Mesenchymal stem cell (in vitro differentiated cells and primary cell): ENCODE measurements at places on chromosomes 11 and 22.

DNA sequence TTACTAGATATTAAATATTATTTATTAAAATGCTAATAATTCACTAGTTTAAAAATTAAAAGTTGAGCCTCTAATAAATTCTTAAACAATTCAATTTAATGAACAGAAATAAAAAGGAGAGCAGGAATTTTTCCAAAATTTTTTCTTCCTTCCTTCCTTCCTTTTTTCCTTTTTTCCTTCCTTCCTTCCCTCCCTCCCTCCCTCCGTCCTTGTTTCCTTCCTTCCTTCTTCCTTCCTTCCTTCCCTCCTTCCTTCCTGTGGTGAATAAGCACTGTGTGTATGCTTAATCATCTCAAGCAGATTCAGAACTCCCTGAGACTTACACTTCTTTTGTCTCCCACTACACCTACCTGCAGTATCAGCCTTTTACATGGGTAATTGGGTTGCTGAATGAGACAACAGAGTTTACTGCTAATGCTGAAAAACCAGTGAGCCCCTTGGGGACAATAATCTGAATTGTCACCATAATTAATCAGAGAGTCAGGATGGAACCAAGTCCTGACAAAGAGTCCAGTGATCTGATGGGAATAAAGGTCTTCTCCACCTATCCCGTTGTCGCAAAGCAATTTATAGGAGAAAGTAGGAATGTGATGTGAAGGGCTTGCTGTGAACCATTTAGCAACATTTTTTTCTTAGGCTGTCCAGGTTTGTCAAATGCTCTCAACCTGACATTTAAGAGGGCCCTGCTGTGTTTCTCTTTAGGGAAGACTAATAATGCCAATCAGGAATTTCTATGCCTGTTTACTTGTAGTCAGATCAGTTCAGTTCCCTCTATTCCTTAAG, 58.1 kb upstream of the CEP295 start:
- no peaks in the 10 kb centered on the region for H3K36me3 ChIP-seq
- H3K4me1 ChIP-seq: no peaks in the 10 kb centered on the region
- no peak for DNase-seq
- H3K27me3 ChIP-seq: no peaks in the 10 kb centered on the region

GRCh38 chr11:44775366-44775984, 48.7 kb downstream of the TSPAN18 start:
- no peaks in the 10 kb centered on the region for H3K4me1 ChIP-seq
- H3K36me3 ChIP-seq: no peaks in the 10 kb centered on the region
- H3K27ac ChIP-seq: no peak overlapping the region
- no peak overlapping the region for H3K4me3 ChIP-seq
- peak; percentile 61 for DNase-seq
- H3K27me3 ChIP-seq: peaks cover 41% of the 10 kb centered on the region

DNA sequence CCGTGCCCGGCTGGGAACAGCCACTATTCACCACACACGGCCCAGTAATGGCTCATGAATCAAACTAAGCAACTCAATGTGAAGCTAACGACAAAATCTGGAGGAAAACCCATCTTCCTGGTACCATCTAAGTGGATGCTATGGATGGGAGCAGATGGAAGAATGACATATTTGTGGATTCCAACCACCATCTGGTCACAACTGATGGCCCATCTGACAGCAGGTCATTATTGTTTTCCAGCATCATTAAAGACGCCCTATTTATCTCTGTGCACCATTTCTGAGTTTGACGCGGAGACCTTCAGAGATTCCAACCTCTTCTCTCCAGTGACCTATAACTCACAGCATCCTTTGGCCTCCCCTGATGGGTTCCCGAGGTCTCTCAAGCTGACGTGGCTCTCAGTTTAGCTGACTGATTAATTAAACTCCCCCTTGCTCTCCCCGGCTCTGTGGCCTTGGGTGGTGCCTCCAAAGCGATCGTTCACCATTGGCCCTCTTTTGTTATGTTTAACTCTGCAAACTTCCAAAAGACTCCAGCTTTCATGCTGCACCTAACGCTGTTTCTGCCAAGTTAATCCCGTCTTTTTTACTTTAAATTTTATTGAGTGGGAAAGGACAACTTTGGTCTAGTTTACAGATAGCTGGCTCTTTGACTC, 1514.4 kb downstream of the BRD1 start:
- H3K4me3 ChIP-seq: no peak overlapping the region
- DNase-seq: no peak
- H3K36me3 ChIP-seq: no peaks in the 10 kb centered on the region
- H3K4me1 ChIP-seq: no peaks in the 10 kb centered on the region
- no peak overlapping the region for H3K27ac ChIP-seq

GRCh38 chr11:134481933-134482527, 70.0 kb upstream of the B3GAT1 start:
- H3K4me1 ChIP-seq: no peaks in the 10 kb centered on the region
- no peaks in the 10 kb centered on the region for H3K36me3 ChIP-seq
- no peaks in the 10 kb centered on the region for H3K27me3 ChIP-seq
- no peak overlapping the region for H3K4me3 ChIP-seq
- no peak for DNase-seq

GRCh38 chr11:44993971-44994704, 43.5 kb upstream of the TP53I11 start:
- no peaks in the 10 kb centered on the region for H3K36me3 ChIP-seq
- H3K4me1 ChIP-seq: no peaks in the 10 kb centered on the region
- H3K4me3 ChIP-seq: no peak overlapping the region
- no peak overlapping the region for H3K27ac ChIP-seq
- no peak for DNase-seq
- peaks cover 30% of the 10 kb centered on the region for H3K27me3 ChIP-seq

DNA sequence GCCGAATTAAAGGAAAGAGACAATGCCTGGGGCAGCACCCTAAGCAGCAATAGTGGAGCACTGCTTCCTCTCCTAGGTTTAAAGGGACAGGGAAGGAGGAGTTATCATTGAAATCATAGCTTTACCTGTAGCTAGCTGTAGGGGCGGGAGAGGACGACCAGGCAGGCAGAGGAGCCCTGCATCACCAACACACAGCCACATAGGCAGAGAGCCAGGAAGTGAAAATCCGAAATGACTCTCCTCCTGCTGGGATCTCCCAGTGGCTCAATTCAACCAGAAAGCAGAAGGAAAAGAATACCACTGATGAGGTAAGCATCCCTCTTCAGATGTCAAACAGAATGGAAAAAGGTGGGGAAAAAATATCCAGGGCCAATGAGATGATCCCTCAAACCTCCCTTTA, 20.4 kb downstream of the MRGPRX4 start:
- H3K27ac ChIP-seq: no peak overlapping the region
- no peak for DNase-seq
- H3K36me3 ChIP-seq: no peaks in the 10 kb centered on the region
- H3K4me1 ChIP-seq: no peaks in the 10 kb centered on the region
- H3K4me3 ChIP-seq: no peak overlapping the region

- H3K27me3 ChIP-seq: no peaks in the 10 kb centered on the region
- peak; percentile 12 for DNase-seq
- no peak overlapping the region for H3K27ac ChIP-seq
- H3K36me3 ChIP-seq: no peaks in the 10 kb centered on the region
These were observed 49.0 kb downstream of the MUC15 start for GRCh38 chr11:26522912-26523610.

DNA sequence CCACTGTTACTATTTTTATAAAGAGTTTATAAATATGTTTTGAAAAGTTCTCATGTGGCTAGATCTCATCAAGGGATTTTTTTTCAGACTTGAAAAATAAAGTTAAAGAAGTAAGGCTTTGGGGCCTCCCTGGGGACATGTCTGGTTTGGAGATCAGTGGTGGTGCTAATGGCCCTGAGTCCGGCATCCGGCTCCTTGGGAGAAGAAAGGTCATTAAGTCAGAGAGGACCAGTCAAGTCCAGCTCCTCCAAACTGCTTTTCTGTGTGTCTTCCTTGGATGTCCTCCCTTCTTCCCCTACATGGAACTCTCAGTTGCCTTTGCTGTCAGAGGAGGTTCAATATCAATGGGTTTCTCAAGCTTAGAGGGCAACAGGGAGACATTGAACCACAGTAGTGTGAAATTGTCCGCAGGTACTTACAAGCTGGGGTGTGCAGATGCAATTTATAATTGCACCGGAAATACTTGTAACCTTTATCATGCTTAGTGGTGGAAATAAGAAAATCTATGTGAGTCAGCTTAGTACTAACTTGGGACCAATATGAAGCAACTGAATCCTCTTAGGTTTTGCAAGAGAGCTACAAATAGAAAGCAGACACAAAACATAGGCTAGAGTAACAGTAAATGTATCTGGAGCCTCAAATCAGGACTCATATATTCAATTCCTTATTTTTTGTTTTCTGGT, 144.3 kb downstream of the TEAD1 start:
- H3K36me3 ChIP-seq: peaks cover 9% of the 10 kb centered on the region
- H3K27me3 ChIP-seq: no peaks in the 10 kb centered on the region
- H3K4me1 ChIP-seq: peaks cover 17% of the 10 kb centered on the region
- H3K27ac ChIP-seq: no peak overlapping the region
- no peak overlapping the region for H3K4me3 ChIP-seq

DNA sequence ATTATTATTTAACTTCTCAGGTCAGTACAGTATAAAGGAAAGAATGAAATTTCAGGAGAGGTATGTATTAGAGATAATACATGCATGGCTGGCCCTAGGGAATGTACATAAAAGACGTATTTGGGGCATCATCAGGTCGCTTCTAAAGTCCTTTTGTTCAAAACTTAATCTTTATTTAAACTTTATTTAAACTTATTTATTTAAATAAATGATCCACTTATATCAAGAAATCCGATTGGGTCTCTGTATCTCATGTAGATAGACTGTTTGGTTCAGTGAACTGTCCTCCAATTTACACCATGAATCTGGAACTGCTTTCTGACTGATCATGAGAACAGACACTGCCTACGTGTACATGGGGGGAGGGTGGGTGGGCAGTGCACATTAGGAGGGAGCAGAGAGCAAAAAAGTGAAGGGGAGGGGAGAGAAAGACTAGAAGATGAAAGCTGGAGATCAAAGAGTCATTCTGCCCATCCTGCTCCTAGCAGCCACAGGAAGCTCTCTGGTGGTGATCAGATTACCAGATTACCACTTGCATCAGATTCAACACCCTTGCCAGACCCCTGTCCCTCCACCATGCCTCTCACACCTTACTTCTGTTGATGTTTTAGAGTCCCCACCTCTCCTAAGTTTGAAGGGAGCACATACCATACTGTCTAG, 92.1 kb upstream of the MTMR2 start:
- H3K27ac ChIP-seq: no peak overlapping the region
- DNase-seq: no peak
- H3K4me3 ChIP-seq: no peak overlapping the region
- no peaks in the 10 kb centered on the region for H3K27me3 ChIP-seq
- no peaks in the 10 kb centered on the region for H3K36me3 ChIP-seq

DNA sequence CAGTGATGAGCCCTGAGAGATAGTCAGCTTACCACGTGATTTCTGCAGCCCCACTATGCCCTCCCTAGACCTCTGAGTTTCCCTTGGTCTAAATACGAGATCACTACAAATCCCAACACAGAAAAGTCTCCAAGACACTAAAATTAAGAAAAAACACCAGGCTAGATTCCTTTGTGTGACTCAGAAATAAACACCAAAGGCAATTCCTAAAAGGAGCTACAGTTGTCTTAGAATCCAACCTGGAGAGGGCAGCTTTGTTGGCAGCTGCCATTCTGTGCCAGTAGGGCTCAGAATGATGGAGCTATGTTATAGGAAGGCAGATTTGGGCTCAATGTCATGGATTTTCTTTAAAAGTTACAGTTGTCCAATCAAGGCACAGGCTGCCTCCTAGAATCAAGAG, 37.1 kb upstream of the HMGXB4 start:
- no peak for DNase-seq
- H3K4me3 ChIP-seq: no peak overlapping the region
- no peak overlapping the region for H3K27ac ChIP-seq
- H3K27me3 ChIP-seq: peaks cover 7% of the 10 kb centered on the region

GRCh38 chr11:74015919-74016684, 7.2 kb upstream of the UCP3 start:
- H3K36me3 ChIP-seq: peaks cover 60% of the 10 kb centered on the region
- H3K27ac ChIP-seq: no peak overlapping the region
- no peaks in the 10 kb centered on the region for H3K27me3 ChIP-seq
- no peak for DNase-seq
